IPS DF 6.9 (cell line): ENCODE measurements at places on chromosomes 16 and 17.

- no peaks in the 10 kb centered on the region for H3K36me3 ChIP-seq
- DNase-seq: no peak
- H3K27ac ChIP-seq: no peak overlapping the region
- H3K4me1 ChIP-seq: no peaks in the 10 kb centered on the region
Observed at GRCh38 chr16:25051406-25052150, 36.4 kb upstream of the ARHGAP17 start.

GRCh38 chr17:77312786-77313599 lies 172.2 kb downstream of the SEC14L1 start:
- H3K4me3 ChIP-seq: no peak overlapping the region
- DNase-seq: no peak
- H3K27ac ChIP-seq: no peak overlapping the region
- H3K36me3 ChIP-seq: peaks cover 2% of the 10 kb centered on the region; the same call in 1 of the 2 replicates
- peaks cover 7% of the 10 kb centered on the region for H3K4me1 ChIP-seq

- H3K27ac ChIP-seq: no peak overlapping the region
- H3K27me3 ChIP-seq: no peaks in the 10 kb centered on the region
- no peaks in the 10 kb centered on the region for H3K36me3 ChIP-seq
- no peak for DNase-seq
- H3K4me3 ChIP-seq: no peak overlapping the region
- H3K4me1 ChIP-seq: peaks cover 10% of the 10 kb centered on the region; the same call in 1 of the 2 replicates
Observed at GRCh38 chr17:27496437-27496943, 40.2 kb downstream of the KSR1 start.

- peak within 1 kb of the TSS; percentile 76 for H3K4me3 ChIP-seq
- H3K4me1 ChIP-seq: no peaks in the 10 kb centered on the region
- H3K36me3 ChIP-seq: no peaks in the 10 kb centered on the region
- no peak for DNase-seq
- no peak within 1 kb of the TSS for H3K27ac ChIP-seq
- H3K27me3 ChIP-seq: peaks cover 15% of the 10 kb centered on the region
Observed at GRCh38 chr17:49494986-49495841, at the start of gene NGFR. TSS of gene NGFR (plus strand) at chr17:49495293. CDS start at chr17:49495418, 125 bp downstream.

- H3K4me1 ChIP-seq: peaks cover 2% of the 10 kb centered on the region; the same call in 1 of the 2 replicates
- H3K27me3 ChIP-seq: peaks cover 61% of the 10 kb centered on the region
- no peak overlapping the region for H3K27ac ChIP-seq
- H3K36me3 ChIP-seq: no peaks in the 10 kb centered on the region
- H3K4me3 ChIP-seq: no peak overlapping the region
- DNase-seq: no peak
Observed at GRCh38 chr16:56670620-56670934, 963 bp downstream of the MT1H start.

- H3K36me3 ChIP-seq: peaks cover 31% of the 10 kb centered on the region
- H3K27me3 ChIP-seq: no peaks in the 10 kb centered on the region
- H3K4me1 ChIP-seq: peaks cover 14% of the 10 kb centered on the region
- no peak overlapping the region for H3K27ac ChIP-seq
- H3K4me3 ChIP-seq: no peak overlapping the region
Observed at GRCh38 chr16:87829622-87829980, 39.7 kb downstream of the SLC7A5 start.

DNA sequence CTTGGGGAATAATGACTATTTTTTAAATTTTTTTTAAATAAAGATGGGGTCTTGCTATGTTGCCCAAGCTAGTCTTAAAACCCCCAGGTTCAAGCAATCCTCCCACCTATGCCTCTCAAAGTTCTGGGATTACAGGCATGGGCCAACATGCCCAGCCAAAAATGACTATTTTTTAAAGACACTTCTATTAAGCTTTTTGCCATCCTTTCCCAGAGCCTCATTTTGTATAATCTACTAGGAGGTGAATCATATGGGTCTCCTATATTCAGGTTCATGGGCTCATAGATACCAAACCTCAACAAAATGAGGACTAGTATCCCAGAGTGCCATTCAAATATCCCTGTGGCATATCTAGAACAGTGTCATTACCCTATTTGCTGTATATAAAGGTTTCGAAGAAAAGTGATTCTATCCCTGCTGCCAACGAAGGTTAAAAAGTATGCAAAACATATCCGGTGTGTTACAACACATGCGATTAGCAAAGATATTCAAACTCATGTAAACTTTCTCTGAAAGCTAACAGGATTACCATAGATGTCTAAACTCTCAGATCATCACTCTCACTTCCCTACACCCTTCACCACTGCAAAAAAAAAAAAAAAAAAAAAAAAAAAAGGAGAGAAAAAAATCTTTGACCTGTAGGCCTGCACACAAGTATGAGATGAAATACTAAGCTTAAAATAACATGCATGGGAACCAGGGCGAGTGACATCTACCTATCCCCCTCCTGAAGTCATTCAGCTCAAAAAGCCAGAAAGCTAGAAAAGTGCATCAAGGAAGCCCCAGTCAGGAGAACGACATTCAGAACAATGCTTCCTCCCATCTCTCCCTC lies 23.5 kb downstream of the XPO6 start:
- no peak for DNase-seq
- H3K4me1 ChIP-seq: peaks cover 1% of the 10 kb centered on the region; the same call in 1 of the 2 replicates
- H3K27me3 ChIP-seq: no peaks in the 10 kb centered on the region
- H3K36me3 ChIP-seq: no peaks in the 10 kb centered on the region

- no peak overlapping the region for H3K27ac ChIP-seq
- no peaks in the 10 kb centered on the region for H3K27me3 ChIP-seq
- no peak overlapping the region for H3K4me3 ChIP-seq
- no peaks in the 10 kb centered on the region for H3K4me1 ChIP-seq
- no peaks in the 10 kb centered on the region for H3K36me3 ChIP-seq
Observed at GRCh38 chr16:27822996-27823395, 240.5 kb downstream of the GSG1L start.

DNA sequence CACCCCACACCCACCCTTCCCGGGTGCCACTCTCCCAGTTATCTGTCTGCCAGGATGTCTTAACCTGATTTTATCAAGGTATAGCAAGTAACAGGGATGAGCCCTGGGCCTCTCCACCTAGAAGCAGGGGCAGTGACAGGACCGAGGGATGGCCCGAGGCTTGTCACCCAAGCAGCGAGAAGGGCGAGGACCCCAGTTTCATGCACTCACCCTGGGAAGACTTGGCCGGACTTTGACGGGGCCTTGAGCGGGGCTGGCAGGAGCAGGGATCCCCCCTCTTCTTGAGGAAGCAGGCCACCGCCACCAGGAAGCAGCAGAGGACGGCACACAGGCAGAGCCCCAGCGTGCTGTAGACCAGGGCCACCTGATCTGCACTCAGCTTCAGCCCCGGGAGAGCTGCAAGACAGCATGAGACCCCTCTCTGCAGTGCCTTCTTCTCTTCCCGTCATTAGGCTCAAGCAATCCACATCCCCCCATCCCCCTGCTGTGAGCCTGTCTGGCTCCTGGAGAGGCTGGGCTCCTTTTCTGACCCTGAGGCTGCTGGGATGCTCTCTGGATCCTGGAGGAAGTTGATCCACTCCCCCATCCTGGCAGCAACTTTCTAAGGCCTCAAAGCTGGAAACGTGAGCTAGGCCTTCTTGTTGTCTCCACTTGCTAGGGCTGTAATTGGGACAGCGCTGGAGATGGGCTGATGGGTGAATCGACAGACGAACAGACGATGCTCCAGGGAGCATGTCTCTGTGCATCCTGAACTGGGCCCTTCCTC lies 31.6 kb downstream of the TNFRSF13B start:
- DNase-seq: no peak
- H3K4me1 ChIP-seq: no peaks in the 10 kb centered on the region; the same call in 1 of the 2 replicates
- H3K27ac ChIP-seq: no peak overlapping the region
- H3K36me3 ChIP-seq: no peaks in the 10 kb centered on the region
- H3K4me3 ChIP-seq: no peak overlapping the region
- no peaks in the 10 kb centered on the region for H3K27me3 ChIP-seq

DNA sequence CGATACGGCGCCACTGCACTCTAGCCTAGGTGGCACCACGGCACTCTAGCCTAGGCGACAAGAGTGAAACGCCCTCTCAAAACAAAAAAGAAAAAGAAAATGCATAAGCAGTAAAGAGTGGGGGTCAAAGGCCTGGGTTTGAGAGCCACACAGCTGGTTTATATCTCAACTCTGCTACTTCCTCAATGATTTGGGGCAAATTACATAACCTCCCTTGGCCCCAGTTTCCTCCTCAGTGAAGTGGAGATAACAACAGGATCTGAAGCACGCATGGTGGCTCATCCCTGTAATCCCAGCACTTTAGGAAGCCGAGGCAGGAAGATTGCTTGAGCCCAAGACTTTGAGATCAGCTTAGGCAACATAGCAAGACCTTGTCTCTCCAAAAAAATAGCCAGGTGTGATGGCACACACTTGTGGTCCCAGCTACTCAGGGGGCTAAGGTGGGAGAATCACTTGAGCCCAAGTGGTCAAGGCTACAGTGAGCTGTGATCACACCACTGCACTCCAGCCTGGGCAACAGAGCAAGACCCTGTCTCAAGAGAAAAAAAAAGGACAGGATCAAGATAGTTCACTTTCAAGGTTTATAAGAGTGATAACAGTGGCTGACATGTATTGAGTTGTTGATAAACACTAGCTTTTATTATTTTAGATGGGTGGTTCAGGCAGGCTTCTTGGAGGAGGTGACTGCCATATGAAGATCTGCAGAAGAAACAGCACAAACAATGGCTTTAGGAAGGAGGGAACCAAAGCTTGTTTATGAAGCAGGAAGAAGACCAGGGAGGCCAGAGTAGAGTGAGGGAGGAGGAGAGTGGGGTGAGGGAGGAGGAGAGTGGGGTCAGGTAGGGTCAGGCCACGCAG lies 8.5 kb upstream of the COG1 start:
- H3K4me3 ChIP-seq: no peak overlapping the region
- no peaks in the 10 kb centered on the region for H3K4me1 ChIP-seq
- H3K27ac ChIP-seq: no peak overlapping the region
- no peaks in the 10 kb centered on the region for H3K27me3 ChIP-seq

GRCh38 chr16:55045329-55045728 lies 114.7 kb downstream of the IRX5 start:
- H3K36me3 ChIP-seq: no peaks in the 10 kb centered on the region
- H3K27me3 ChIP-seq: no peaks in the 10 kb centered on the region
- no peak overlapping the region for H3K27ac ChIP-seq
- no peaks in the 10 kb centered on the region for H3K4me1 ChIP-seq
- no peak for DNase-seq
- no peak overlapping the region for H3K4me3 ChIP-seq
